ENCODE measurements at places on chromosomes 11 and 22. TPM values are rescaled to one million over a fixed set of nuclear protein-coding genes. Genes with fewer than 3 reads are reported as not detected.

Gene ACRV1
- total RNA-seq: not detected

Gene SPTBN2
- total RNA-seq: 9.2 TPM

Gene XKR3
- not detected for total RNA-seq

Gene FANCF
- 2.6 TPM for total RNA-seq

Gene SUSD2
- total RNA-seq: 1.2 TPM

Gene CD248
- 2.6 TPM for total RNA-seq

Gene HEPHL1
- total RNA-seq: 0.30 TPM

Gene SEPTIN3
- total RNA-seq: 0.35 TPM

Gene PANX2
- total RNA-seq: 0.35 TPM

Gene TRMT2A
- 45.0 TPM for total RNA-seq

Gene MMP12
- 9.1 TPM for total RNA-seq

Gene MMP26
- total RNA-seq: not detected

Gene MAJIN
- total RNA-seq: not detected

Gene MS4A2
- total RNA-seq: not detected

Gene CBY1
- total RNA-seq: 16.1 TPM

Gene SLC17A6
- total RNA-seq: not detected

Gene FAT3
- 0.08 TPM for total RNA-seq

Gene SEPTIN5
- 55.8 TPM for total RNA-seq

Gene RFPL3
- not detected for total RNA-seq

Gene RPS6KB2
- total RNA-seq: 24.3 TPM

Gene THOC5
- total RNA-seq: 44.3 TPM

Gene RSF1
- 27.9 TPM for total RNA-seq

Gene NRGN
- total RNA-seq: 0.30 TPM

Gene MRGPRX3
- total RNA-seq: not detected

Gene OR8D4
- total RNA-seq: not detected

Gene CLCF1
- 3.9 TPM for total RNA-seq

Gene PGM2L1
- total RNA-seq: 11.4 TPM

Gene NLRP14
- total RNA-seq: not detected

Gene C22orf42
- not detected for total RNA-seq

Gene DAGLA
- total RNA-seq: 0.98 TPM

Gene CCDC73
- not detected for total RNA-seq

Gene OR51B5
- not detected for total RNA-seq

Gene MFNG
- 0.08 TPM for total RNA-seq

Gene PATE2
- total RNA-seq: 0.15 TPM

Gene MRPL17
- 62.2 TPM for total RNA-seq

Gene TSPAN18
- total RNA-seq: 0.70 TPM

Gene PHF5A
- total RNA-seq: 59.8 TPM

Gene CCDC188
- total RNA-seq: not detected

Gene KIRREL3
- 1.1 TPM for total RNA-seq

Gene GLB1L3
- not detected for total RNA-seq

Gene WNT7B
- not detected for total RNA-seq

Gene KCNJ1
- total RNA-seq: not detected

Gene HOATZ
- not detected for total RNA-seq

Gene SCT
- not detected for total RNA-seq

Gene DUSP8
- total RNA-seq: not detected

Gene E2F8
- total RNA-seq: 0.08 TPM

Gene FGF3
- not detected for total RNA-seq

Gene GDPD4
- not detected for total RNA-seq

Gene TBX10
- total RNA-seq: not detected

Gene DGAT2
- 0.60 TPM for total RNA-seq

Gene PLAAT5
- total RNA-seq: not detected

Gene KIAA1671
- total RNA-seq: 17.3 TPM

Gene TRIM51G
- total RNA-seq: not detected

Gene MPZL3
- total RNA-seq: 0.12 TPM

Gene C11orf91
- total RNA-seq: not detected

Gene KRTAP5-8
- not detected for total RNA-seq

Gene C11orf87
- total RNA-seq: not detected
